Nucleus accumbens (tissue), 56 donors: ENCODE measurements at places on chromosomes 5 and 9.

- DNase-seq: no peak
These were observed 975 bp upstream of the NXNL2 start for GRCh38 chr9:88533951-88534455.

GRCh38 chr9:13387734-13388067, 108.2 kb upstream of the MPDZ start:
- no peak for DNase-seq

- DNase-seq: no peak
These were observed 31.0 kb downstream of the CAMK4 start for GRCh38 chr5:111255169-111255568.

DNA sequence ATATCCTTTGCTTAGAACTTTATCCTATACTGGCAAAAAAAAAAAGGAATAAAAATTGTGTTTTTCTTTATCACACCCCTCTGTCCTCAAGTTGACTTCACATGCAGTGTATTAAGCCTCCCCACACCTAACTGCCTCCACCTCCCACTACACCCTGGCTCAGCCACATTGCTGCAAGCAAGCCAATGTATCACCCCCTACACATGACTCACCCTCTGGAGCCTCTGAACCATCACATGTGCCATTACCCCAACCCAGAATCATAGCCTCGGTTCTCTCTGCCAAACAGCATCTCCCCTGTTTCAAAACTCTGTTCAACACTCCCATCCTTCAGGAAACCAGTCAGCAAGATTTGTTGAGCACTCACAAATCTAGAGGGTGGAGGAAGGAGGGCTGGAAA, 209.0 kb downstream of the CWC27 start:
- DNase-seq: no peak

- DNase-seq: no peak
These were observed 279.6 kb upstream of the TMEM161B start for GRCh38 chr5:88548136-88548805.

DNA sequence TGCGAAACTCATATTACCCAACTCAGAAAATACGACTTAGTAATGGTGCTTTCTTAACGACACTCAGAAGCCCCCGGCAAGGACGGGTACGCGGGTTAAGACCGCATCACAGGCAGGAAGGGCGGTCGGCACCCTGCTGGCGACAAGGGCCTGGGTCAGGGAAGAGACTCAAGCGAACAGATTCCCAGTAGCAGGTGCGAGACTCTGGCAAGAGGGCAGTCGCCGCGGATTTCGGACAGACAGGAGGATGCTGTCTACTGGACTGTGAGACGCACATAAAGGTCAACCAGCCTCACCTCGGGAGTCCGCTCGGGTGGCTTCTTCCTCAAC, 398 bp downstream of the RAPGEF6 start:
- no peak for DNase-seq

GRCh38 chr9:93128011-93128714, 5.9 kb downstream of the NINJ1 start:
- DNase-seq: no peak

DNA sequence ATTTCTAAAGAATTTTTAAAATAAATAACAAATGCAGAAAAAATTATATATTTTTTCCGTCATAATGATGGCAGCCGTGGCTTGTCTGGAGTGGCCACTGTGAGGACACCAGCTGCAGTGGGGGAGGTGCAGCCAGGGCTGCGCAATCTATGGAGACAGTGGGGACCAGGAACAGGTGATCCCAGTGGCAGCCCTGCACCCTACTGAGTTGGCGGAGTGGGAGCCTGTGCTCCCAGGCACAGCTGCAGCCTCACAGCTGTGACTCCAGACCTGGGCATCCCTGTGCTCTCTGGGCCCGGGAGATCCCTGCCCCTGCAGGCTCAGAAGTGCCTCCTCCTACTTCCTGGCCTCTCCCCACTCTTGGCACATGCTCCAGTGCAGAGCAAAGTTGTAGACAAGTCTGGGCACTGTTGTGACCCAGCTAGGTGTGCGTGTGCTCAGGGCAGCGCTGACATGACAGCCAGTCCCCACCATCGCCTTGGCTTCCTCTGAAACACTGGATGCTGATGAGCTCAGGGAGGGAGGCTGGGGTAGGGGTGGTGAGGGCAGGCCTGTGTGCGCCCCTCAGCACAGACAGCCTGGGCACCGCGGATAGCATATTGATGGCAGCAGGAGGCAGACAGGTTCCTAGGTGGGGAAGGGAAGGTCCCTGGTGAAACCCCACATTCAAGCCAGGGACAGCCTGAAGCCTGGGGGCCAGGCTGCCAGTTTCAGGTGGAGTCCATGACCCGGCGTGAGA, 96.0 kb upstream of the PRR16 start:
- DNase-seq: no peak

GRCh38 chr5:148792744-148793143, 33.7 kb upstream of the ADRB2 start:
- DNase-seq: no peak

DNA sequence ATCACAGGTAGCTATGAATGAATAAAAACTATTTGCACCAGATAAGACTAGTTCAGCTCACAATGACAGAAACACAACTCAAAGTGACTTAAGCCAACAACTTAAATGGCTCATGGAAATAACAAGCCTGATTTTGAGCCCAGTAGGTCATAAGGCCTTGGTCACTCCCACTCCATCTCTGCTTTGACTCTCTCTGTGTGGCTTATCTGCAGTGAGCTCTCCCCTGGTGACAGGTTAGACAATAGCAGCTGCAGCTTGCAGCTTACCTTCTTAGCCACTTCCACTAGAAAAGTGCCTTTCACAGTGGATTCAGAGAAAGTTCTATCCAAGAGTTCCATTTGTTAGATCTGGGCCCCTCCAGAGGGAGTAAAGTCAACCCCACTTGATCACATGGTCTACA, 315.7 kb downstream of the RAB3C start:
- no peak for DNase-seq

DNA sequence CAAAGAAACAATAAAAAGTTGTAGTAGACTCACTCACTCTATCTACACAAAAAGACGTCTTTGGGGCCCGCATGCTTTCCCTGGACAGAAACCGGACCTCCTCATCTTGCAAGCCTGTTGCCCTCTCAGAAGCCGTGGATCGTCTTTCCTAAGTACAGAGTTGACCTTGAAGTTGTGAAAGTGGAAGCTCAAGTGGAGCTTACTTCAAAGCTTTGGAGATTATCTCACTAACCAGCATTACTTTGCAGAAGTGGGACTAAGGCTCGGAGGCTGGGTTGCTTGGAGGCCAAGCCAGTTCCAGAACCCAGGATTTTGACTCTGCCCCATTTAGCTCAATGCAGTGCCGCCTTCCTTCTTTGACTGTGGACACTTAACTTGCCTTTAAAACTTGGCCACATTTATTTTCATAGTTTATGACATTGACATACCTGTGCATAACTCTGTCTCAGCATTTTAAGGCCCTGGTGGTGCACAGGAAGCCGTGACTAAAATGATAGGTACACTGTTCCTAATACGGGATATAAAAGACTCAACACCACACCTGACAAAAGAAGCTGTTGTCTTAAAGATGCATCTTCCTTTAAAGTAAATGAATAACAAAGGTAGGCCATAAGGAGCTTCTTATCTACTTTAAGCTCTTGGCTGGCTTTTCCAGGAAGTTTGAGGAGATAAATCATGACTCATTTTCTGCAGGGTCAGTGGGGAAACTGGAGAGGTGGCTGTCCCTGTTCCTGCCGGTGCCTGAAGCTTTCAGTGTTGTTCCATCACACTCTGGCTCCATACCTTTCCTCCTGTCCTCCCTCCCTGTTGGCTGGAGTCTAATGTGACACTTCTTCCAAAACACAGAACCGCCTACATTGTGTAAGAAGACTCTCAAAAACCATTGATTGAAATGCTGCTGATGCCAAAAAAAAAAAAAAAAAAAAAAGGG, 10.7 kb downstream of the SLC25A25 start:
- DNase-seq: no peak

GRCh38 chr5:9411142-9411541, 134.7 kb downstream of the SEMA5A start:
- DNase-seq: no peak

GRCh38 chr9:121800376-121800775, 148.9 kb downstream of the DAB2IP start:
- DNase-seq: no peak
